ENCODE measurements at places on chromosomes 16 and 17.
A peak's percentile ranks its signal among the peaks of the same experiment; 100 is the strongest.

DNA sequence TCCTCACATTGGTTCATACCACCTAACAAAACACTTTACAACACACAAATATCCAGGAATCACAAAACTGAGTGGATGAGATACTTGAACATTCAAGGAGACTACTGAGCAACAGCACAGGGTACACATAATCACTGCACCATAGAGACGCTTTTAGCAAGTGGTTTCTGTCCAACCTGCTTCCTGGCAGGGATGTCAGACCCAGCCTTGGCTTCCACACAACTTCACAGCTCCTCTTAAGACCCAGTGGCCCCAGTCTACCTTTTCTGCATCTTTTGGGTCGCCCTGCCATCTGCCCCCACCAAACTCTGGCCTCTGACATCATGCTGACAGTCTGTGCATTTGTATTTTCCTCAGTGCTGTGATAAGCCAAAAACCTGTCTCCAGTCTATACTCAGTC lies 5.9 kb upstream of the CORO6 start:
- DNase-seq, result no peak

DNA sequence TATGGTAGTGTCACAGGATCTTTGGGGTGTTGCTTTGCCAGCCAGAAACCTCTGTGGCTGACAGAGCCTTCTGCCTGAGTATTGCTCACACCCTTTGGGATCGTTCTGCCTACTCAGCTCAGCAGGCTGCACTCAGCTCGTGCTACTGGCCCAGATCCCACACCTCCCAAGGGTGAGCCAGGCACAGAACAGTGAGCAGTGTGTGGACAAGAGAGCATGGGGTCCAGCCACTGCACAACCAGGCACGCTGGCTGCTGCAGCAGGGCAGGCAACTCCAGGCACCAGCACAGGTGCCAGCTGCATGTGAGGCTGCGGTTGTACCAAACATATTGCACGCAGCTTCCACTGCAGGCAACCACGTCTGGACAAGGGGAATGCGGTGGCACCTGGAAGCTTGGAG lies 84.9 kb downstream of the CYB561 start:
- no peak for DNase-seq

GRCh38 chr16:4316108-4316863 lies 419 bp downstream of the GLIS2 start:
- peak; percentile 61 for DNase-seq

- DNase-seq, result no peak
Measured at GRCh38 chr16:57169327-57169726, 16.5 kb downstream of the PSME3IP1 start.

DNA sequence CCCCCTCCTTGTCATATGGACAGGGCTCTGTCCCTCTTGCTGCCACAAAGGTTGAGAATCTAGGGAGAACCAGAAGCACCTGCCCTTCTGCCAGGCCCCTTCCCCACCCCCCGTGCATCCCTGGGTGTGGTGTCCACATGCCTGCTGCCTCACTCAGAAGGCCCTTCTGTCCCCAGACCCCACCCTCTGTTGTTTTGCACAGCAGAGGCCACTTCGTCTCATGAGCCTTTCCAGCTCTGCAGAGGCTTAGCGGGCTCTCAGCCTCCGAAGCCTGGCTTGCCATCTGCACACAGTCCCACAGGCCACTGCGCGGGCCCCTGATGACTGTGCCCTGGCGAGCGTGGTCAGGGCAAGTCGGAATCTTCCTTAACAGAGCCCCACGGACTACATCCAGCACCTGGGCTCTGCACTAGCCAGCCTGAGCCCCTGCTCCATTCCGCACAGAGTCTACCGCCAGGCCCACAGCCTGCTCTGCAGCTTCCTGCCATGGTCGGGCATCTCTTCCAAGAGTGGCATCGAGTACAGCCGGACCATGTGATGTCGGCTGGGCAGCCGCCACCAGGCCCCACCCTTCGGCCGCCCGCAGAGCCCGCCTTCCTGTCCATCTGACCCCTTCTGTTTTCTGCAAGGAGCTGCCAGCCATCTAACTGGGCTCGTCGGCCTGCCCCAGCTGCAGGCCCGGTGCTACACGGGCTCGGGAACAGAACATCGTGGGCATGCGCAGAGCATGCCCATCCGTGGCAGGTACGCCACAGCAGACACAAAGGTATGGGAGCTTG lies 10.8 kb downstream of the C16orf90 start:
- DNase-seq, result no peak

GRCh38 chr16:72753881-72754280 lies 294.0 kb downstream of the ZFHX3 start:
- DNase-seq, result no peak

DNA sequence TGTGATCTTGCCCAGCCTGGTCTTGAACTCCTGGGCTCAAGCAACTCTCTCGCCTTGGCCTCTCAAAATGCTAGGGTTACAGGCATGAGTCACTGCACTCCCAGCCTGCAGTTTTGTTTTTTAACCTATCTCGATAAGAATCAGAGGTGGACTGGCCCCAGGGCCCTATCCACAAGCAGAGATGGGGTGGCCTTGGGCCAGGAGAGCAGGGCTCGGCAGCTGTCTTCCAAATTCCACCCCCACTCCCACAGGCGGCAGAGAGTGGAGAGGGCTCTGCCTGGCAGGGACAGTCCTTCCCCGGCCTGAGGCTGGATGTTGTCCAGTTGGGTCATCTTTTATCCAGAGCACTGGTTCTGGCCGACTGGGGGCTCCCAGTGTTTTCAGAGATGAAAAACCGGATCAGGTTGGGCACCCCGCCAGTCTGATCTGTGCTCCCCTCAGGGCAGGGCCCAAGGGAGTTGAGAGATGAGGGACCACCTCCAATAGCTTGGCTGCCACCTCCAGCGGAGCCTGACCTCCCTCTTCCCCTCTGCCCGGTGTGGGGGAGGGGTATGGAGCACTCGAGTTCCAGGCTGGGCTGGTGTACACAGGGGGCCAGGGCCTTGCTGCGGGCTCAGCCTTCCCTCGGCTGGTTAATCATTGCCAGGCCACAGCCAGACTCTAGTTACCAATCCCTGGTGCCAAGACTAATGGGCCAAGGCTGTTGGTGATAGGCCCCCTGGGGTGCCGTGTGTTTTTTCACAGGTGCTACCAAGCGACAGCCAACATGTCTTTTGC lies 30.3 kb upstream of the MYO15B start:
- peak; percentile 35 for DNase-seq

- no peak for DNase-seq
Measured at GRCh38 chr17:50558581-50558940, 2.0 kb upstream of the CACNA1G start.

DNA sequence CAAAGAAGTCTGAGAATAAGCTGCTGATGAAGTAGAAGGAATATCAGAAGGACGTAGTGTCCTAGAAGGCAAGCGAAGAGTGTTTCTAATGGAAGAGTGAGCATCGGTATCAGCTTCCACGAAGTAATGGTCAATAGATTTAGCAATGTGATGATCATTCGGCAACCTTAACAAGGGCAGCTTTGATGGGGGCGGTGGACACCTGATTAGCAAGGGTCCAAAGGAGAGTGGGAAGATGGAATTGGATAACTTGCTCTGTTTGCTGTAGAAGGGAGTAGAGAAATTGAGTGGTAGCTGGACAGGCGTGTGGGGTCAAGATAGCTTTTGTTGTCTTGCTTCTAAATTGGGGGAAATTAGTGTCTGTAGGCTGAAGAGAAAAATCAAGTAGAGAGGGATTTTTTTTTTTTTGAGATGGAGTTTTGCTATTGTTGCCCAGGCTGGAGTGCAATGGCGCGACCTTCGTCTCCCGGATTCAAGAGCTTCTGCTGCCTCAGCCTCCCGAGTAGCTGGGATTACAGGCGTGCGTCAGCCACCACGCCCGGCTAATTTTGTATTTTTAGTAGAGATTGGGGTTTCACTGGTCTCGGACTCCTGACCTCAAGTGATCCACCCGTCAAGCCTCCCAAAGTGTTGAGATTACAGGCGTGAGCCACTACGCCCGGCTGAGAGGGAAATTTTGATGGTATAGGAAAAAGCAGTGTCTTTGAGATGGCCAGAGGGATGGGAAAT lies 13.9 kb upstream of the HES7 start:
- no peak for DNase-seq

DNA sequence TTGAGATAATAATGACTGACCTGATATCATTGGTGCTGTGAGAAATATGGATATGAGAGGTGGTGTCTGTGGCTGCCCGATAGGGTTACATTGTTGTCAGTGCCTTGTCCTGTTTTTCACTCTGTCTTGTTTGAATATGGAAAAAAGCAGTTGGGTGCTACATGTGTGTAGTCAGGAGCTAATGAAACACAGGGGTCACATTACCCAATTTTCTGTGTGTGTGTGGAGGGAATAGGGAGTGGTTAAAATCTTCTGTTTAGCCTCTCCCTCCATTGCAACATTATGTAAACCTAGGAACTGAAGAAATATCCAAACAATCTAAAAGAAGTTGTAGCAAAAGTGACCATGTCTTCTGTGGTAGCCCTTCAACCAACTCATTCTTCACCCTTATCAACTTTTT lies 527.7 kb upstream of the SOX9 start:
- DNase-seq, result no peak

DNA sequence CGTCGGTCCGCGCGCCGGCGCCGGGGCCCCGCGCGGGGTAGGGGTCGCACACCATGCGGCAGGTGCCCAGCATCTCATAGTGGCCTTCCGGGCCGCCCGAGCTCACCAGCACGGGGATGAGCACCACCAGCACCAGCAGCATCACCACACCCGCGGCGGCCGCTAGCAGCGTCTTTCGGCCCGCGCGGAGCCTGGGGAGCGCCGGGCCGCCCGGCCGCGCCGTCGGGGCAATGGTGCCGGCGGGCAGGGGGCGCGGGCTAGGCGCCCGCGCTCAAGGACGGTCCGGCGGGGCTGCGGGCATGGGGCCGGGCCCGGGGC lies 237 bp downstream of the C1QL1 start:
- DNase-seq, result no peak

- no peak for DNase-seq
Measured at GRCh38 chr17:80498242-80498919, 22.0 kb upstream of the NPTX1 start.

GRCh38 chr17:6135236-6135635 lies 65.1 kb downstream of the WSCD1 start:
- DNase-seq, result no peak

GRCh38 chr16:89038221-89038721 lies 55.4 kb upstream of the ACSF3 start:
- DNase-seq, result no peak

DNA sequence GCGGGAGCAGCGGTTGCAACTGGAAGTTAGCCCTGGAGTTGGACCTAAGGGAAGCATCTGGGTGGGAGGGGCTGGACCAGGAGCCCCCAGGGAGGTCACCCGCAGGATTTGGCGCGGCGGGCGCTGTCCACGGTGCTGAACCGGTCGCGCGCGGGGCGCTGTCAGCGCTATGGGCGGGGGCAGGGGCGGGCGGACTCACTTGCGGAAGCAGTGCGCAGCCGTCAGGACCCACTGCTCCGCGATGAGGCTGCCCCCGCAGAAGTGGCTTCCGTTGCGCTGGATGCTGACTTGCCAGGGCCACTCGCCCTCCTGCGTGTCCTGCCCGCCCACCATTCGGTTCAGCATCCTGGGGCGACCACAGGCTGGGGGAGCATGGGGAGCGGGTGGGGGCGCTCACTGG lies 4.5 kb downstream of the PRSS27 start:
- peak; percentile 66 for DNase-seq

- DNase-seq, result peak; percentile 92
Measured at GRCh38 chr17:78342449-78343186, 17.3 kb downstream of the SOCS3 start.

GRCh38 chr16:15608398-15609285 lies 34.3 kb downstream of the MARF1 start:
- DNase-seq, result no peak

DNA sequence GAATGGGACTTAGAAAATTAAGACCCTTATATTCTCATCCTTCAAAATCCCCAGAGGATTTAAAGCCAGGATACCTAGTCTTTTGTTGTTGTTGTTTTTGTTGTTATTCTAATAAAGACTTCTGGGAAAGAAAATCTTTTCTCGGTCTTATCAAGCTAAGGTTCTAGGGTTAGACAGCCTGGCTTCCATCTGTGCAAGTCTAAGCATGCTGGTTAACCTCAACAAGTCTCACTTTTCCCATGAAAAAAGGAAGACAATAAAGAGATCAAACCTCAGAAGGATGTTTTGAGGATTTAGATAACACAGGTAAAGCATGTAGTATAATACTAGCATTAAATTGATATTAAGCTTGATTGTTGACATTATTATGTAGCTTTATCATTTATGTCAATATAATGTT lies 486.4 kb upstream of the SOX9 start:
- no peak for DNase-seq

Measured in cardiac muscle cell (in vitro differentiated cells and primary cell).